ENCODE measurements at places on chromosomes 12 and 14.
A peak's percentile ranks its signal among the peaks of the same experiment; 100 is the strongest.

DNA sequence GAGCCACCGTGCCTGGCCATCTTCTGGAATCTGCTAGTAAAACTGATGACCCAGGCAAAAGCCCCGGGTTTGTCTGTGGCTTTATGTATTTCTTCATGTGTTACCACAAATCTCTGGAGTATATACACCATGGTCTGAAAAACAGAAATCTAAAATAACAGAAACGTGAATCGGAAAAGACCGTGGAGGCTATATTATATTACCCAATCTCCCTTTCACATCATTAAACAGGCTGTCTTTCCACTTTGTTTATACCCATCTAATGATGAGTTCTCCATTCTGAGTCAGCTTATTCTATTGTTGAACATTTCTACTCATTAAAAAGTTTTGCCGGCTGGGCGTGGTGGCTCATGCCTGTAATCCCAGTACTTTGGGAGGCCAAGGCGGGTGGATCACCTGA is 9.5 kb upstream of the AJUBA start:
- no peak for DNase-seq
- no peak overlapping the region for H3K27ac ChIP-seq
- peaks cover 8% of the 10 kb centered on the region for H3K36me3 ChIP-seq
- H3K27me3 ChIP-seq: peaks cover 2% of the 10 kb centered on the region
- H3K4me3 ChIP-seq: no peak overlapping the region

DNA sequence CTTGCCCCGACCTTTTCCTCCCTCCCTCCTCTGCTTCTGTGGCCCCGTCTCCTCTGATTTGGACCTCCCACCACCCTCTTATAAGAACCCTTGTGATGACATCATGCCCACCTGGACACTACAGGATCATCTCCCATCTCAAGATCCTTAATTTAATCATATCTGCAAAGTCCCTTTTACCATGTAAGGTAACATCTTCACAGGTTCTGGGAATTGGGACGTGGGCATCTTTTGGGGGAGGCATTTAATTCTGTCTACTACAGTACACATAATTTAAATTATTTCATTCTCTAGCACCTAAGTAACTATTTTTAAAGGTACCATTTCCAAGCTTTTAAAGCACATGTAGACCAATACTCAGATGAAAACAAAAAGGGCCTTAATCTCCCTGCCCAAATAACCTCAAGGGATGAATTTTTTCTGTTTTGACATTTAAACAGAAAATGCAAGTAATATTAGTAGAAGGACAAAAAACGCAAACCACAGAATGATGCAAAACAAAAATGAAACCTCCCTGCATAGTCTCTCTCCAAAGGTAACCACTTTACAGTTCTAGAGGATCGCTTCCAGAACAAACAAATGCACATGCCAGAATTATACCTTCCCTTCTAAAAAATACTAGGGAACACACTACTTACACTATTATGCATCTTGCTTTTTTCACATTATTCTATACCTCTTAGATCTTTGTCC is 222.1 kb downstream of the AACS start:
- no peaks in the 10 kb centered on the region for H3K4me1 ChIP-seq
- H3K27ac ChIP-seq: no peak overlapping the region
- no peak for DNase-seq
- no peak overlapping the region for H3K4me3 ChIP-seq

DNA sequence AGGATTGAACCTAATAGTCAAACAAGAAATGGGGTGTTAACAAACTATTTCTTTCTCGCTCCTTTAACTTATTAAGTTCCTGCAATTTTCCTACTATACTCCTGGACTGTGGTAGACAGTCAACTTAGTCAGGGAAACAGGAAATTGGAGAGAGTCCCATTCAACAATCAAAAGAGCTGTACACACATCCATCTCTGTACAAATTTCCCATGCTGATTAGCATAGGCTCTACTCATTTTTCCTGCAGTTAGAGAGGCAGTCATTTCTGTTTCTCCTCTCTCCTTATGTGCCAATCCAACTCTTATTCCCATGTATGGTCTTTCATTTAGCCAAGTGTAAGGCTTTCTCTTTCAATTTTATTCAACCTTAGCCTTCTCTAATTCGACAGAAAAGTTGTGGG is 1168.5 kb upstream of the FLRT2 start:
- no peak overlapping the region for H3K4me3 ChIP-seq
- no peaks in the 10 kb centered on the region for H3K4me1 ChIP-seq
- H3K27ac ChIP-seq: no peak overlapping the region
- no peak for DNase-seq
- H3K27me3 ChIP-seq: no peaks in the 10 kb centered on the region

- H3K4me1 ChIP-seq: no peaks in the 10 kb centered on the region
- no peak overlapping the region for H3K27ac ChIP-seq
- DNase-seq: peak; percentile 18
Measured at GRCh38 chr12:45458854-45459807, 243.2 kb downstream of the ANO6 start.

- H3K27me3 ChIP-seq: peaks cover 78% of the 10 kb centered on the region
- no peak overlapping the region for H3K27ac ChIP-seq
- no peaks in the 10 kb centered on the region for H3K36me3 ChIP-seq
- no peak for DNase-seq
- H3K4me1 ChIP-seq: no peaks in the 10 kb centered on the region
Measured at GRCh38 chr12:113485330-113485729, 13.7 kb upstream of the LHX5 start.

DNA sequence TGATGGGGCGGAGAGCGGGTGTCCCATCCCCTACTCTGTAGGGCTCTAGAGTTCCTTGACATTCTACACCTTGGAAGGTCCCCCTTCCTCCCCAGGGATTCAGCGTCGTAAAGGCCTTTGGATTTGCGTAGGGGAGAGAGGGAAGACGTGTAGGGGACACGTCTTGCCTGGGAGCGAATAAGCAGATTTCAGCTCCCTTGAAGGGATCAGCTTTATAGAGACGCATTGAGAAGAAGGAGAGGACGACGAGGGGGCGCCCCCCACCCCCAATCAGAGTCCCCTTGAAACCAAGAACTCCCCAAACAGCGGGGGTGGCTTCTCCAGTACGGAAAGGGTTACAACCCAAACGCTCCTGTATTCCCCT is 324 bp downstream of the CALCOCO1 start:
- no peak overlapping the region for H3K27ac ChIP-seq
- peaks cover 38% of the 10 kb centered on the region for H3K36me3 ChIP-seq
- peak; percentile 48 for DNase-seq
- H3K27me3 ChIP-seq: peaks cover 4% of the 10 kb centered on the region

- no peak overlapping the region for H3K27ac ChIP-seq
- H3K4me1 ChIP-seq: no peaks in the 10 kb centered on the region
- DNase-seq: no peak
- H3K4me3 ChIP-seq: no peak overlapping the region
- H3K27me3 ChIP-seq: peaks cover 13% of the 10 kb centered on the region
- no peaks in the 10 kb centered on the region for H3K36me3 ChIP-seq
Measured at GRCh38 chr12:51540996-51541395, 50.0 kb upstream of the SCN8A start.

GRCh38 chr14:36856095-36856878 is 194.6 kb downstream of the PAX9 start:
- no peak overlapping the region for H3K4me3 ChIP-seq
- H3K27ac ChIP-seq: no peak overlapping the region
- H3K4me1 ChIP-seq: peaks cover 4% of the 10 kb centered on the region
- DNase-seq: no peak
- no peaks in the 10 kb centered on the region for H3K27me3 ChIP-seq

DNA sequence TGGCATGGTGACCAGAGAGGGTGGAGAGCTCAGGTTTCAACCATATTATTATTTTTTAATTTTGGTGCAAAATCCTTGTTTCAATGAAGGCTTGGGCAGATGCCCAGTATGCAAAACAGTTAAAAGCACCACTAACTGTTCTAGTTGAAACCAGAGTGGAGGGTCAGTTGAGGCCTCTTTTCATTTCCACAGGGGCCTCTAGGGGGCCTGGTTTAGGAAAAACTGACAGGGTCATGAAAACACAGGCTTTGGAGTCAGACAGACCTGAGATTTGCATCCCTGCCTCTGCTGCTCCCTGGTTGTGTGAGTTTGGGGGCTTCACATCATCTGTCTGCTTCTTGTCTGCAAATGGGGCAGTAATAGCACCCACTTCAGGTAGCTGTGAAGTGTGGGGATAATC is 3.3 kb upstream of the RPH3A start:
- no peak overlapping the region for H3K27ac ChIP-seq
- DNase-seq: no peak
- H3K36me3 ChIP-seq: no peaks in the 10 kb centered on the region
- peaks cover 50% of the 10 kb centered on the region for H3K27me3 ChIP-seq
- H3K4me3 ChIP-seq: no peak overlapping the region

GRCh38 chr12:1655225-1655788 is 26.3 kb downstream of the WNT5B start:
- no peaks in the 10 kb centered on the region for H3K4me1 ChIP-seq
- no peaks in the 10 kb centered on the region for H3K27me3 ChIP-seq
- H3K27ac ChIP-seq: no peak overlapping the region
- peaks cover 4% of the 10 kb centered on the region for H3K36me3 ChIP-seq

DNA sequence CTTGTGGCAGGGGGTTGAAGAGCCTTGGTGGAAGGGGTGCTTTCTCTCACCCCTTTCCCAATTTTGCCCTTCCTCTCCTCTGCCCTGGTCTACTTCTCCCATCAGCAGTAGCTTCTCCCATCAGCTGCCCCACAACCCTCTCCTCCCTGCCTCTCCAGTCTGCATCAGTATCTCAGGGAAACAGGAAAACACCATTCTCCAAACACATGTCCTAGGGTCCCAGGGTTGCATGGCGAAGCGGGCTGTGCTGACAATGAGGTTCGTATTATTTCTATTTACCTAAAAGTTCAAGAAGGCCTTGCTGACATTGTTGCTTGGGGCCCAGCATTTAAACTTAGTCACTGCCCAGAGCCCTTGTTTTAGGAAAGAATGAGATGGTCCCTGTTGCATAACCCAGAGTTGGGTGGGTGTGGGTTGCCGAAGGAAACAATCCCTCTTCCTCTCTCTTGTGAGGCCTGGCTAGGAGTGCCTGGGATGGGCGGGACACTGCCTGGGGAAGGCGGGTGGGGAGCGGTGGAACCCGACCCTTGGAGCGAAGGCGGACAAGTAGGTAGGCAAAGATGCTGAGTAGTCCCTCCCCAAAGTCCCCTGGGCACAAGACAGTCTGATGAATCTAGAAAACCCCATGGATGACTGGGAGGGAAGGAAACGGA is 1.3 kb upstream of the IGFBP6 start:
- peak overlapping the region; percentile 85 for H3K4me3 ChIP-seq
- H3K27ac ChIP-seq: no peak overlapping the region
- H3K4me1 ChIP-seq: peaks cover 25% of the 10 kb centered on the region
- DNase-seq: peak; percentile 64

GRCh38 chr14:65359503-65359902 is 53.0 kb upstream of the FUT8 start:
- H3K36me3 ChIP-seq: no peaks in the 10 kb centered on the region
- no peak overlapping the region for H3K27ac ChIP-seq
- H3K27me3 ChIP-seq: no peaks in the 10 kb centered on the region
- H3K4me1 ChIP-seq: peaks cover 5% of the 10 kb centered on the region
- H3K4me3 ChIP-seq: no peak overlapping the region

GRCh38 chr14:67045440-67045839 is 143.8 kb upstream of the GARIN2 start:
- no peaks in the 10 kb centered on the region for H3K36me3 ChIP-seq
- no peaks in the 10 kb centered on the region for H3K4me1 ChIP-seq
- H3K27ac ChIP-seq: no peak overlapping the region
- DNase-seq: no peak

DNA sequence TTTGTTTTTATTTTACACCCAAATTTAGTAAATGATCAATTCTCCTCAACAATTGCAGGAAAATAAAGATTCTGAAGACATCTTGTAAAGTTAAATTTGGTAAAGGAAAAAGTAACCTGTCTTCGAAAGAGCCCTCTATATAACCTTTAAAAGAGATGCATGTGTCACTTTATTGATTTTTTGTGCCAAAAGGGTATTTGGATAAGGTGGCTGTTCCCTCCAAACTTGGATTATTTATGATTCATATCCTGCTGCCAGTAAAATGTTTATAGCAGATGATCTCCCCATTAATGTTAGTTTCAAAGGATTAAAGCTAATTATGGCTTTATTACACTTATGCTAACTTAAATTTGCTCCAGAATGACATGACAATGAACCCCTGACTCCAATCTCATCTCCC is 98.8 kb downstream of the DUSP6 start:
- no peak overlapping the region for H3K27ac ChIP-seq
- H3K4me3 ChIP-seq: no peak overlapping the region
- no peak for DNase-seq
- no peaks in the 10 kb centered on the region for H3K27me3 ChIP-seq
- H3K36me3 ChIP-seq: no peaks in the 10 kb centered on the region
- no peaks in the 10 kb centered on the region for H3K4me1 ChIP-seq

DNA sequence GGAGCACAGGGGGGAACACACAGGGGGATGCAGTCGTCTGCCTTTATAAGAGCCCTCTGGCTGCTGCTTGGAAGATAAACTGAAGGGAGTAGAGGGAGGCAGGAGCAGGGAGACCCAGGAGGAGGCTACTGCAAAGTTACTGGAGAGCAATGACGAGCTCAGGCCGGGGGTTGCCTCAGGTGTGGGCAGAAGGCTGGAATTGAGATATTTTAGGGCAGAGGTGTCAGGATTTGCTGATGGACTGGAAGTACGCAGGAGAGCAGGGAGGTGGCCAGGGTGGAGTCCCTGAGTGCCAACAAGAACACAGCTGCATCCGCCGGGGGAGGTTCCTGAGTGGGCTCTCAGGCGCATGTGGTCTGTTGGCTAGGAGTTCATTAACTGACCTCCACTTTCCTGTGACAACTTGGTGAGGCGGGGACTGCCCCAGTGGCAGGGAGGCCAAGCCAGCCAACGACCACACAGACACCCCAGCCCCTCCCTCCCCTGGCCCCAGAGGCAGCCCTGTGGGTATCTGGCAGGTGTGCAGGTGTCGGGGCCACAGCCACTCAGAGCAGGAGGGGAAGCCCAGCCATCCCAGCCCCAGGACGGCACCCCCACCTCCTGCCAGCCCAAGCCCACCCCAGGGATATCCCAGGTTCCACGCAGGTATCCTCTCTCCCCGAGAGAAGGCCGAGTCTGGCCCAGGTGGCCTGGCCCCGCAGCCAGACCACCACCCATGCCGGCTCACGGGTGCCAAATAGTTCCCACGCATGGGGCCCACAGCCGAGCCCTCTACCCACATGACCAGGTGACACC is 85.4 kb downstream of the NCOR2 start:
- H3K27me3 ChIP-seq: no peaks in the 10 kb centered on the region
- no peak overlapping the region for H3K4me3 ChIP-seq
- peak overlapping the region; percentile 73 for H3K27ac ChIP-seq
- peaks cover 77% of the 10 kb centered on the region for H3K4me1 ChIP-seq

- H3K27me3 ChIP-seq: no peaks in the 10 kb centered on the region
- DNase-seq: peak; percentile 34
- no peak overlapping the region for H3K27ac ChIP-seq
- H3K4me3 ChIP-seq: no peak overlapping the region
Measured at GRCh38 chr12:59151243-59151642, 230.9 kb upstream of the LRIG3 start.

DNA sequence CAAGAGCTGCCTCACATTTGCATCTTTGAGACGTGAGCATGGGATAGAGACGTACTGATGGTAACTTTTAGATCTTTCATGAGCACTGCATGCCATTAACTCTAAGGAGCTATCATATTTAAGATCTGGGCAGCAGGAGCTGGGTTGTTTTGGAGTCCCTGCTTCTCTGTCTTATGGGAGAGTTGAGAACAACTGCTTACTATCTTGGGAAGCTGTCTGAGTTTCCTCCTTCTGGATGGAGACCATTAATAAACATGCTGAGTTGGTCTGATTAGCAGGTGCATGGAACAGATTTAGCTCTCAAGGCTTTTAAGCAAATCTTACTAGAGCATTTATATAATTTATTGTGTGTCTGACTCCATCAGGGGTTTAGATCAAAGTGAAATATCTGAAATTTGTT is 119.3 kb upstream of the CCDC198 start:
- no peaks in the 10 kb centered on the region for H3K4me1 ChIP-seq

Measured in mesenchymal stem cell (in vitro differentiated cells and primary cell).